Activated T-cell treated with anti-CD3 and anti-CD28 coated beads, Interleukin-2, amount 50 U/mL, for 24 hours (primary cell): ENCODE measurements at places on chromosomes 13 and 19.

- no peak for DNase-seq
- no peak overlapping the region for H3K4me3 ChIP-seq
- no peaks in the 10 kb centered on the region for H3K36me3 ChIP-seq
- no peaks in the 10 kb centered on the region for H3K27me3 ChIP-seq
- H3K27ac ChIP-seq, result no peak overlapping the region
- peaks cover 39% of the 10 kb centered on the region for H3K4me1 ChIP-seq
Observed at GRCh38 chr19:32798201-32798600, 71.4 kb downstream of the SLC7A9 start.

GRCh38 chr19:43504426-43505185 lies at the start of gene PHLDB3:
Gene PHLDB3, minus strand, starts transcription at chr19:43504746. Its CDS starts 628 bp downstream, at chr19:43504118.
- peaks cover 35% of the 10 kb centered on the region for H3K4me1 ChIP-seq
- peak within 1 kb of the TSS; percentile 97 for H3K4me3 ChIP-seq
- DNase-seq, result no peak
- H3K27me3 ChIP-seq, result no peaks in the 10 kb centered on the region

DNA sequence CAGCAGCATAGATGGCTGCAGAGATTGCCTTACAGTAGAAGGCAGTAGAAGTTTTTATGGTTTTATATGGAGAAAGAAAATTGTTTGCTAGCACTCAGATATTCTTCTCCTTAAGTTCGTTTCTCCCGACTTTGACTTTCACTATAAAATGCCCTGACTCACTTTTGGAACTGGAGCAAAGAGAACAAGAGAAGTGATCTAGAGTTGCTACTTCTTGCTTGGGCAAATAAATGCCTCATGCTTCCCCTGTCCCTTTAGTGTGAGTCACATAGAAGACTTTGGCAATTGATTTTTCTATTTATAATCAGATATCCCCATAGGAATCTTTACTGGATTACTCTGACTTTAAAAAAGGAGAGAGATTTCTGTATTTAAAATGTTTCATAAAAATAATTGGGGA lies 46.9 kb downstream of the ITGBL1 start:
- no peak overlapping the region for H3K4me3 ChIP-seq
- H3K4me1 ChIP-seq, result no peaks in the 10 kb centered on the region
- peaks cover 17% of the 10 kb centered on the region for H3K27me3 ChIP-seq
- no peak overlapping the region for H3K27ac ChIP-seq
- H3K36me3 ChIP-seq, result no peaks in the 10 kb centered on the region
- DNase-seq, result no peak

GRCh38 chr13:50650592-50651504 lies 192.6 kb downstream of the DLEU7 start:
- peaks cover 7% of the 10 kb centered on the region for H3K27me3 ChIP-seq
- peak overlapping the region; percentile 42 for H3K27ac ChIP-seq
- peaks cover 2% of the 10 kb centered on the region for H3K4me1 ChIP-seq
- no peaks in the 10 kb centered on the region for H3K36me3 ChIP-seq
- no peak for DNase-seq
- no peak overlapping the region for H3K4me3 ChIP-seq

- H3K4me3 ChIP-seq, result no peak overlapping the region
- no peaks in the 10 kb centered on the region for H3K27me3 ChIP-seq
- no peaks in the 10 kb centered on the region for H3K36me3 ChIP-seq
- no peak overlapping the region for H3K27ac ChIP-seq
Observed at GRCh38 chr13:56528040-56528790, 612.5 kb upstream of the PRR20A start.

GRCh38 chr13:30235216-30235615 lies 72.1 kb downstream of the KATNAL1 start:
- H3K36me3 ChIP-seq, result peaks cover 10% of the 10 kb centered on the region
- no peak overlapping the region for H3K4me3 ChIP-seq
- no peak overlapping the region for H3K27ac ChIP-seq

DNA sequence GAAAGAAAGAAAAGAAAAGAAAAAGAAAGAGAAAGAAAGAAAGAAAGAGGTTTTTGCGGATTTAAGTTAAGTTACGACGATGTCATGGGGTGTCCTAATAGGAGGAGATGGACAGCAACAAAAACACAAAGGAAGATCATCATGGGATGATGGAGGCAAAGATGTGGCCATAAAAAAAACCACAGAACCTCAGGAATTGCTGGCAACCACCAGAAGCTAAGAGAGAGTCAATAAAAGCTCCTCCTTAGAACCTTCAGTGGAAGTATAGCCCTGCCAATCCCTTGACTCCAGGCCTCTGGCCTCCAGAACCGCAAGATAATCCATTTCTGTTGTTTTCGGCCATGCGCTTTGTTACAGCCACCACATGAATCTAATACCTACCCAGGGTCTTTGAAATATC lies 11.5 kb downstream of the PLEKHA4 start:
- H3K27me3 ChIP-seq, result no peaks in the 10 kb centered on the region
- no peak overlapping the region for H3K27ac ChIP-seq
- no peak overlapping the region for H3K4me3 ChIP-seq
- no peaks in the 10 kb centered on the region for H3K36me3 ChIP-seq
- peaks cover 4% of the 10 kb centered on the region for H3K4me1 ChIP-seq

DNA sequence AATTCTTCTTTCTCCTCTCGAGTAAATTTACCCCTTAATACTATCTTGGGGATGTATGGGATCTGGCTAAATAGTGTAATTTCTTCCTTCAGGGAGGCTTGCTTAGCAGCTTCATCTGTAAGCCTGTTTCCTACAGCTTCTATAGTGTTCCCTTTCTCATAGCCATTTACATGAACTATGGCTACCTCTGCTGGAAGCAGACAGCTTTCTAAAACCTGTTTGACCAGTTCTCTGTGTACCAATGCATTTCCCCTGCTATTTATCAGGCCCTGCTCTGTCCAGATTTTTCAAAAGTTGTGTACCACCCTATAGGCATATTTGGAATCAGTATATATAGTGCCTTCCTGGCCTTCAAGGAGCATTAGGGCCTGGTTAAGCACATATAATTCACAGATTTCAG lies 113.6 kb upstream of the PCDH9 start:
- DNase-seq, result no peak
- no peak overlapping the region for H3K4me3 ChIP-seq
- H3K27ac ChIP-seq, result no peak overlapping the region
- no peaks in the 10 kb centered on the region for H3K4me1 ChIP-seq
- no peaks in the 10 kb centered on the region for H3K27me3 ChIP-seq

- H3K4me1 ChIP-seq, result no peaks in the 10 kb centered on the region
- no peak overlapping the region for H3K27ac ChIP-seq
- H3K4me3 ChIP-seq, result no peak overlapping the region
- H3K36me3 ChIP-seq, result no peaks in the 10 kb centered on the region
- H3K27me3 ChIP-seq, result peaks cover 10% of the 10 kb centered on the region
- no peak for DNase-seq
Observed at GRCh38 chr13:98189841-98190505, 12.9 kb upstream of the RNF113B start.

DNA sequence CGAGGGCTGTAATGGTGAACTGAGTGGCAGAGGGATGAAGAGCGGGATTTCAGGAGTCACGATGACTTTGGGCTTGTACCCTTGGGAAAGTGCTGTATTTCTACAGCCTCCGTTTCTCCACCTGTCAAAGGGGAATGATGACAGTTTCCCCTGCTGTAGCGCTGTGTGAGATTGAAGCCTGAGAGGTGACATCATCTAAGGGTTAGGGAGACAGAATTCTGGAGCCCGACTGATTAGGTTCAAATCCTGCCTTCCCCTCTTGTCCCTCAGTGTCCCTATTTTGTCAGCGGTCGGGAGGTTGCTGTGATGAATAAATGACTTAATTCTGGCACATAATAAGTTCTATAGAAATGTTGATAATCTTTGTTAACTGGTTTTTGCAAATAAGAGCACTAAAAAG lies 693 bp downstream of the MRPL4 start:
- peaks cover 32% of the 10 kb centered on the region for H3K4me1 ChIP-seq
- peaks cover 59% of the 10 kb centered on the region for H3K36me3 ChIP-seq
- H3K27me3 ChIP-seq, result no peaks in the 10 kb centered on the region
- no peak for DNase-seq
- H3K27ac ChIP-seq, result peak overlapping the region; percentile 99
- H3K4me3 ChIP-seq, result peak overlapping the region; percentile 96

DNA sequence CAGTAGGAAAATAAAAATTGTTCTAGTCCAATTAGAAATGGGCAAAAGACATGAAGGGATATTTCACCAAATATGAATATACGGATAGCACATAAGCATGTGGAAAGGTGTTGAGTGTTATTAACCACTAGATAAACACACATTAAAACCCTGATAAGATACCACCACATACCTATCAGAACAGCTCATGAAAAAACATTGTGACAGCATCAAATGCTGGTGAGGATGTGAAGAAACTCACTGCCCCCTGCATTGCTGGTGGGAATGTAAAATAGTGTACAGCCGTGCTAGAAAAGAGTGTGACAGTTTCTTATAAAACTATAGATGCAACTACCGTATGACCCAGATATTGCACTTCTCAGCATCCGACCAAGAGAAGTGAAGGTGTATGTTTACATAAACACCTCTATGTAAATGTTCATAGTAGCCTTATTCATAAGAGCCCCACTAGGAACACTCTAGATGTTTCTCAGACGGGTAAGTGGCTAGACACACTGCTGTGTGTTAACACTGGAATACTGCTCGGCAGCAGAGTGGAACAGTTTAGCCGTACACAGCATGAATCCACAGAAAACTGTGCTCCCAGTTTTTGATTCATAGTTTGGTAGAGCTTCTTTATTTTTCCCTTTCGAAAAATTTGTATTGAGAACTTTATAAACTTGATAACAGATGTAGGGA lies 321.1 kb downstream of the MYO16 start:
- no peak for DNase-seq
- no peak overlapping the region for H3K27ac ChIP-seq
- peaks cover 8% of the 10 kb centered on the region for H3K27me3 ChIP-seq
- no peaks in the 10 kb centered on the region for H3K4me1 ChIP-seq
- no peak overlapping the region for H3K4me3 ChIP-seq

DNA sequence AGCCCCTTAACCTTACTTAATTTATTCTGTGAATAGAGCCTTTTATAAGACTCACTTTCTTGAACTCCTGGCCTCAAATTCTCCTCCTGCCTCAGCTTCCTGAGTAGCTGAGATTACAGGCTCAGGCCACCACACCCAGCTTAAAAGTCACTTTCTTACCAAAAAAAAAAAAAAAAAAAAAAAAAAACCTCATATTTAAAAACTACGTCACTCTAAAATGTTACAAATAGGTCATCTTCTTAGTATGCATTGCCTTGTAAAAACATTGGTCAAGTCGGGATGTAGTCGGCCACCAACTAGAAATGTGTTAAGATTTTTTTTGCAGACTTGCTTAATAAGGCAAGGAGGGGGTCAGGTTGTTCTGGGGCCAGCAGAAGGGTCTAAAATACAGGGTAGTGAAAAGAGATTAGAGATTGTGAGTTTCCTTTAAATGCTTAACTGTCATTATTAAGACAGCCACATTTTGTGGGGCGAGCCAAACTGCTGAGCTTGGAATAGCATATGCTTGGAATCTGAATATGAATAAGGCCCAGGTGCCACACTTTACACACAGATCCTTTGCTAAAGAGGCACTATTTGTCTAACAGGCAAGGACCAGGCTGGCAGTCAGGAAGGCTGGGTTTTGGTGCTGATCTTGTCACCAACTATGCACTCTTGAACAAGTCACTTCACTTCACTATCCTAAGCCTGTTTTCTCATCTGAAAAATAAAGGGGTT lies 16.5 kb upstream of the IL17D start:
- H3K27ac ChIP-seq, result no peak overlapping the region
- peaks cover 2% of the 10 kb centered on the region for H3K36me3 ChIP-seq
- no peaks in the 10 kb centered on the region for H3K27me3 ChIP-seq
- no peak overlapping the region for H3K4me3 ChIP-seq
- no peaks in the 10 kb centered on the region for H3K4me1 ChIP-seq

DNA sequence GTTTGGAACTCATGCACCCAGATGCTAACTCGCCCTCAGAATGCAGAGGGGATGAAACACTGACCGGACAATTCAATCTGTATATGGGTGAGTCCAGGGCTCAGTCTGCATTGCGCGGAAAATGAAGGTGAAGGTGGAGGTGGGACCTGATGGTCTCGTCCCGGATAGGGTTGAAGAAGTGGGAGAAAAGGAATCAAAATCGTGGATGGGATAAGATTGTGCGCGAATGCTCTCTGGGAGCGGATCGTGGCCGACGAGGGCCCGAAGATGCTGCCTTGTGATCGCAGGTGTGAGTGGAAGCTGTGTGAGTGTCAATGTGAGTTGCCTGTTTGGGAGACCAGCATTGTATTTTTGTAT lies 594 bp upstream of the ZNF850 start:
- DNase-seq, result no peak
- peak overlapping the region; percentile 93 for H3K4me3 ChIP-seq
- peak overlapping the region; percentile 93 for H3K27ac ChIP-seq
- H3K4me1 ChIP-seq, result peaks cover 23% of the 10 kb centered on the region
- H3K27me3 ChIP-seq, result no peaks in the 10 kb centered on the region
- H3K36me3 ChIP-seq, result peaks cover 79% of the 10 kb centered on the region

GRCh38 chr13:98568918-98569317 lies 8.0 kb downstream of the STK24 start:
- no peaks in the 10 kb centered on the region for H3K27me3 ChIP-seq
- peaks cover 72% of the 10 kb centered on the region for H3K36me3 ChIP-seq
- peaks cover 94% of the 10 kb centered on the region for H3K4me1 ChIP-seq
- peak overlapping the region; percentile 55 for H3K4me3 ChIP-seq

- peak; percentile 46 for DNase-seq
- H3K36me3 ChIP-seq, result peaks cover 26% of the 10 kb centered on the region
- H3K27ac ChIP-seq, result no peak overlapping the region
- peaks cover 13% of the 10 kb centered on the region for H3K4me1 ChIP-seq
- H3K4me3 ChIP-seq, result peak overlapping the region; percentile 39
Observed at GRCh38 chr19:57171551-57172081, 4.3 kb upstream of the DUXA start.

DNA sequence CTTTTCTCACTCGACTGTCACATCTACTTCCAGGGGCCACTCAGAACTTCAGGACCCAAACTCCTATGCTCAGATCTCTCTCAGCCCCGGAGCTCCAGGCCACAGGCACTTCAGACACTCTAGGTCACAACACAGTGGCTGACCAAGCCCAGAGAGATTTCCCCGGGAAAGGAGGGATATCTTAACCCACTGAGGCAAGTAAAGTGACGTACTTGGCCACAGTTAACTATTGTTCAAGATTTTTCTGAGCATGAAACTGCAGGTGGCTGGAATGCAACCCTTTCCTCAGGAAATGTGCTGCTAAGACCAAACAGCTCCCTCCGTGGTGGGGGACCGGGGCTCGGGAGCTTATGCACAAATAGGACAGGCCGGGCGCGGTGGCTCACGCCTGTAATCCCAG lies 23.9 kb downstream of the OPA3 start:
- no peaks in the 10 kb centered on the region for H3K27me3 ChIP-seq
- H3K27ac ChIP-seq, result no peak overlapping the region
- no peak for DNase-seq

GRCh38 chr19:4007836-4008539 lies 452 bp downstream of the PIAS4 start:
- H3K27ac ChIP-seq, result peak overlapping the region; percentile 73
- H3K27me3 ChIP-seq, result no peaks in the 10 kb centered on the region
- peaks cover 41% of the 10 kb centered on the region for H3K4me1 ChIP-seq
- peak overlapping the region; percentile 83 for H3K4me3 ChIP-seq

DNA sequence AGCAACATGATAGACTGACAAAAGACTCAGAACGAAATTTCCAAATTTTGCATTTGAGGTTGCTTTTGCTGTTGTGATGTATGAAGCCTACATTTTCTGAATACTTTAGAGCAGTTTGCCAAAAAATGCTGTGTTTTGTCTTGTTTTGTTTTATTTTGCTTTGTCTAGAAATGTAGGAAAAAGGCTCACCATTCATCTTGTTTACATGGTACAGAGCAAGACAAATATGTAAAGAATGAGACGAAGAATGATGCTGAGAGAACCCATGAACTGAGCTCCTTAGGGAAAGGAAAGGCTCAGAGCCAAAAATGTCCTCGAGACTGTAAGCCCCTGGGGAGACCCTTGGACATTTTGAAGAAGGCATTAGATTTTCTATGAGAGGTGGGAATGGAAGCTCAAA lies 6.8 kb upstream of the SPART start:
- H3K4me3 ChIP-seq, result no peak overlapping the region
- DNase-seq, result no peak
- no peak overlapping the region for H3K27ac ChIP-seq
- H3K4me1 ChIP-seq, result no peaks in the 10 kb centered on the region
- H3K27me3 ChIP-seq, result peaks cover 3% of the 10 kb centered on the region
